ENCODE measurements at places on chromosomes 2 and 18.

DNA sequence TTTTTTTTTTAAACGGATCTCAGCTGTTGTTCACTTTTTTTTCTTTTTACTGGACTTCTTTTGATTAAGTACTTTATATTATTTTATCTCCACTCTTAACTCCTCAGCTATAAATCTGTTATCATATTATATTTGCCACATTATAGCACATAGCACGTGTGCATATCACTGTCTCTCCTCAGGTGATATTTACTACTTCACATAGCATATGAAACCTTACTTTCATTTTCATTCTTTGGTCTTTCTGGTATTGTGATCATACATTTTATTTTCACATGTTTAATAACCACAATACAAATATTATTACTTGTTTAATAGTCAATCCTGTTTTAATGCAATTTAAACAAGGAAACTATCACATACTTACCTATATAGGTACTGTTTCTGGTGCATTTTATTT lies 993.1 kb upstream of the TMEFF2 start:
- no peak for DNase-seq

DNA sequence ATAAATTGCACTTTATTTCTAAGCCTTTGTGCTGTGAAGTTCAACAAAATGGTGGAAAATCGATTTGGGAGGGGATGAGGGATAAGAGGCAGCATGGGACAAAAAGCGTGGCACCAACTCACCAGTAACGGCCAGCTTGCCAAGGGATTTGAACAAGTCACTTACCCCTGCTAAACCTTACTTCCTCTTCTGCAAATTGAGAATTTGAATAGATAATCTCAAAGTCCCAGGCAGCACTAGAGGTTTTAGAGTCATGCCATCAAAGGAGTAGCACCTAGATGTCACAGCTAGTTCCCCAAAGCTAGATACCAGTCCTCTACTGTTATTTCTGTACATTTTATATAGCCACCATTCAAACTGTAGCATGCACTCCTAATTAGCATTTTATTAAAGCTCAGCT lies 83.7 kb upstream of the VRK2 start:
- DNase-seq = no peak

- DNase-seq = no peak
Measured at GRCh38 chr18:13457327-13457726, 238.8 kb downstream of the LDLRAD4 start.

DNA sequence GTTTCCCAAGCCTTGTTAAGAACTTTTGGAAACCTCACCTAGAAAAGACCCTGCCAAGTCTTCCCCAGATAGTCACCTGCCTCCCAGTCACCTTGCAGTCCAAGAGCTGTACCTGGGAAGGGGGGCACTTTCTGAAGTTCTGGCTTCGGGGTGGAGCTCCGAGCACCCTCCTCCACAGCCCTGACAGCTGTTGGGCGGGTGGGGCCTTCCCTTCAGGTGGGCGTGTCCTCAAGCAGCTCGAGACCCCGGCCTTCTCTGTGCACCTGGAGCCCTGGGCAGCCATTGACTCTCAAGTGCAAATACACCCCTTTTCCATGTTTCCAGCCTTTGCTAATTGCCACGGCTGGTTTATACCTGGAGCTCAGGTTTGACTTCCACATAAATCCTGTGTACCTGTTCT lies 37.0 kb upstream of the IGFBP5 start:
- no peak for DNase-seq

- DNase-seq = no peak
Measured at GRCh38 chr18:3494245-3494526, 44.2 kb downstream of the TGIF1 start.

DNA sequence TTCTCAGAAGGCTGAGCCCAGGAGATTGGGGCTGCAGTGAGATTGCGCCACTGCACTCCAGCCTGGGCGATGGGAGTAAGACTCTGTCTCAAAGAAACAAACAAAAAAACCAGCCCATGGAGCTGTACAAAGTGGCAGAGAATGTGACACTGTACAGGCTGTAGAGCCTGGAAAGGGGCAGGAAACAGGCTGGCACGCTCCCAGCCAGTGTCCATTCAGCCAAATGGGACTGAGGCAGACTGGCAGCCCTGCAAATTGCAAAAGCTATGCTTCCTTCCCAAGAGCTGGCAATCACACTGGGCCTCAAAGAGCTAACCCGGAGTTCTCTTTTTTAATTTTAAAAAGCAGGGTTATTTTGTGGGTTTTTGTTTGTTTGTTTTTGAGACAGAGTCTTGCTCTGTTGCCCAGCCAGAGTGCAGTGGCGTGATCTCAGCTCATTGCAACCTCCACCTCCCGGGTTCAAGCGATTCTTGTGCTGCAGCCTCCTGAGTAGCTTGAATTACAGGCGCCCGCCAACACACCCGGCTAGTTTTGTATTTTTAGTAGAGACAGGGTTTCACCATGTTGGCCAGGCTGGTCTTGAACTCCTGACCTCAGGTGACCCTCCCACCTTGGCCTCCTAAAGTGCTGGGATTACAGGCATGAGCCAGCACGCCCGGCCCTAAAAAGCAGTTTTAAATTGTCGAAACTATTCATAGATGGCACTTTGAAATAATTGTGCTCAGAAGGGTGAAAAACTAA lies 42.8 kb downstream of the SCRN3 start:
- no peak for DNase-seq

DNA sequence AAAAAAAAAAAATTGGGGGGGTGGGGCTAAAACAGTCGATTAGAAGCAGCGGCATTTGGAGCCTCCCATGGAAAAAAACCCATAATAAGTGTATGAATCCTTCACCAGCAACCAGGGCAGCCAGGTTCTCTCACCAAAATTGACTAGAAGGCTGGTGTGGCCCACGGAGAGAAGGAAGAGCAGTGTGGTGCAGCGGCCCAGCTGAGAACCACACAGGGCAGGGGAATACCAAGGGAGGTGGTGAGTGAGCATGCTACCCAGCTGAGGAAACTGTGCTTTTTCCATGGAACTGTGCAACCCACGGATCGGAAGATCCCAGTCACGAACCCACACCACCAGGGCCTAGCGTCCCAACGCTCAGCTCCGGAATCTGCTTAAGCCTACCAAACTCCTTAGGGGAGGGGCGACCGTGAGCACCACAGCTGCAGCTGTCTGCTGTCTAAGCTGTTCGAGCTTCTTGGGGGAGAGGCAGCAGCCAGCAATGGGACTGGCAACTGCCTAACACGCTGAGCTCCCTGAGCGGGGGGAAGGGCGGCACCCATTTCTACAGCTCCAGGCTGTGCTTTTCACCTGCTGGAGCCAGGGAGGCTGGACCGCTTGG lies 1037.2 kb upstream of the ACVR2A start:
- DNase-seq = no peak
